ENCODE measurements at places on chromosomes 1 and 21.
A peak's percentile ranks its signal among the peaks of the same experiment; 100 is the strongest.

DNA sequence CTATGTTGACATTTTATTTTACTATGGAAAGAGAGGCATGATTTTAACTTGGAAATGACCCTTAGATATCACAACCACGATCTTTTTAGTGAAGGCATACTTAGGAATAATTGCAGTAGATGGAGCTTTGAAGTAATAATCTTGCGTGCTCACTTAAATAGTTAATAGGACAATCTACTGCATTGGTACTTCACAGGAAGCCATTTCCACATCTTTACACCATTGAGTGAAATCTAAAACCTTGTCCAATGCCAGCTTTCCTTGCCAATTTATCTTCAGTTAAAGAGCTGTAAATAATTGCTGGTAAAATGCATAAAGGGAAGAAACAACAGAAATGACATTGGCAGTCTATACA lies 586.3 kb downstream of the ADGRL2 start:
- DNase-seq = no peak

DNA sequence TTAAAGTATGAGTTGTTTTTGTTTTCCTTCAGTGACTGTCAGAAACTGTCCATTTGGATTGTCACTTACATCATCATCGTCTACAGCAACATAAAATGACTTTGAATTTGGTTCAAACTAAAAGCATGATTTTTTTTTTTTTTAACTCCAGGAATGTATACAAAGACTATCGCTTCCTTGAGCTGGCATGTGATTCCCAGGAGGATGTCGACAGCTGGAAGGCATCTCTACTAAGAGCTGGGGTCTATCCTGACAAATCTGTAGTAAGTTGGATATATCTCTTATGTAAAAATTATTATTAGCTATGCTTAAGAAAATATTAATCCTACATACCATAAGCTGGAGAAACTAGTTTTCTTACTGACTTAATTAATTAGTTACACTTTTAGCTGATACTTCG lies 111.9 kb upstream of the C1orf105 start:
- DNase-seq = no peak

DNA sequence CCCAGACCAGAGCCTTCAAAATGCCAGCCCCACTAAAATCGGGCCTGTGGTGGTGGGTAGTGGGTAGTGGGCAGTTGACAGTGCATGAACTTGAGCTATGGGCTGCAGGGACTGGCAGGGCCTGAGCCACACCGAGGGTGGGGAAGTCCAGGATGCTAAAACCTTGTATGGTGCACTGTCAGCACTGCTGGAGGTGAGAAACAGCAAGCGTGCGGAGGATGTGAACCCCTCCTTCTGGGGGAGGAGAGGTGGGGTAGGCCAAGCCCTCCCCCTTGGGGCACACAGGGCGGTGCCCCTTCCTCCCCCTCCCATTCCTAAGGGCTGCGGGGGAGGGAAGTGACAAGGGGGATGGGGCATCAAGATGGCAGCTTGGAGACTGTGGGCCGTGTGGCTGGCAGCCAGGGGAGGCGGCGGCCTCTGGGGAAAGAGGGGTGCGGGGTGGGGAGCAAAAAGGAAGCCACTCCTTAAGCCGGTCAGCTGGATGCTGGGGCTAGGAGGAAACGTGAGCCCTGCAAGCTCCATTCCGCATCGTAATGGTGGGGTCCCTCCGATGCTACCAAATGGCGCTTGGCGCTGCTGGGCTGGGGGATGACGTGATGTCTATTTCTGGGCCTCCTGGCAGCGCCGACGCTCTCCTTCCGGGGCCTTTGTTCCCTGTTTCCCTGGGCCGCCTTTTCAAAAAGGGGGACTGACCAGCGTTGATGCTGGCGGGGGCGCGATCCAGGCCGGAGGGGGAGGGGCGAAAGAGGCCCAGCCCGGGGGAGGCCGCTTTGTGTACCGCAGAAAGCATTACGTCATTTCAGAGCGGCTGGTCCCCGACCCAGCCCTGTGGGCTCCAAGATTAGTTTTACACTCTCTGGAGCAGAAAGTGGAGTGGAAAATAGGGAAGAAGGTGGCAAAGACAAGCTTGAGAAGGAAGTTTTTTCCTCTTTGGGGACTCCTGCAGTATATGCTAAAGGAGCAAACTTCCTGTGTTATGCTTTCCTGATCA lies 809 bp downstream of the SYT11 start:
- DNase-seq = peak; percentile 86

DNA sequence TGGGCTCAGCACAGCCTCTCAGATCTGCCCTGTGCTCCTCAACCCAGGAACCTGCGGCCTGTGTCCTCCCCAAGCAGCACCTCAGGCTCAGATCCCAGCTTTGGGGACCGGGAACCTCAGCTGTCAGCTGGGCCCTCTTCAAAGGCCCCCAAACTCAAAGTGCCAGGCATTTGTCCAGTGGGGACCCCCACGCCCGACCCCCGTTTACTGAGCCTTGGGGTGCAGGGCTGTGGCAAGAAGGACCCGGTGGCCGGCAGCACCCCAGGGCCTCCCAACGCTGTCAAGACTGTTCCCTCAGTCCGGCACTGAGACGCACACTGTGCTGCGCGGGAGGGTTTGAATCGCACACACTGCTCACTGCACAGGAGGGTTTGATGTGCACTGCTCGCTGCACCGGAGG lies 35.0 kb downstream of the MORN1 start:
- no peak for DNase-seq

DNA sequence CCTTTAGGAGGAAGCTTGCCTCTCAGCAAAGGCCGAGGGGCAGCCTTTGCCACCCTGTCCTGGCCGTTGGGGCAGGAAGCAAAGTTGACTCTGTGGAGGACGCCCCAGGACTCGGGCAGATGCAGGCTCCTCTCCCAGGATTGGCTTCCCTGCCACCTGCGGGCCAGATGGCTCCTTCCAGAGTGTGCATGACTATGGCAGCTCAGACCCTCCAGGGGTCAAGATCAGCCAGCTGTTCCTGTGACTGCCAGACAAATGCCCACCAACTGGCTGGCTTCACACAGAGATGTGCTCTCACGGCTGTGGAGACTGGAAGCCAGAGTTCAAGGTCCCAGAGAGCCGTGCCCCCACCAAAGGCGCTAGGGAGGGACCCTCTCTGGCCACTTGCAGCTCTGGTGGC lies 87.0 kb upstream of the VAMP3 start:
- DNase-seq = no peak

GRCh38 chr1:195568389-195568788 lies 1039.9 kb downstream of the KCNT2 start:
- DNase-seq = no peak

- no peak for DNase-seq
Measured at GRCh38 chr1:92709738-92710137, 75.2 kb downstream of the EVI5 start.

DNA sequence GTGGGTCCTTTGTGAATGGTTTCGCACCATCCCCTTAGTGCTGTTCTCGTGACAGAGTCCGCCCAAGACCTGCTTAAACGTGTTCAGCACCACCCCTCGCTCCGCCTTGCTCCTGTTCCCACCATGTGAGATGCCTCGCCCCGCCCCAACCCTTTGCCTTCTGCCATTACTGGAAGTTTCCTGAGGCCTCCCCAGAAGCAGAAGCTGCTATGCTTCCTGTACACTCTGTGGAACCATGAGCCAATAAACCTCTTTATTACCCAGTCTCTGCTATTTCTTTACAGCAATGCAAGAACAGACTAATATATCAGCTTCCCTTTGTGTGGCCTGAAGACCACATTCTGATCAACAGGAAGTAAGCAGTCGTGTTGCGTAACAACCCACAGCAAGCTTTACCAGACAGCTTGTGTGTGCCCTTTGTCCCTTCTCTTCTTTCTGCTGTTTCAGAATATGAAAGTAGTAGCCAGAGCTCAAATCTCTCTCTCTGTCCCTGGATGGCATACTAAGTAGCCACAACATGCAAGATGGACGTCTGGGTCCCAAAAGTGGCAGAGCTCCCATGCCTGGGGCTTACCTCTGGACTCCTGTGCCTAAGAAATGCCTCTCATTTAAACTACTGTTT lies 14.1 kb downstream of the HENMT1 start:
- peak; percentile 86 for DNase-seq

DNA sequence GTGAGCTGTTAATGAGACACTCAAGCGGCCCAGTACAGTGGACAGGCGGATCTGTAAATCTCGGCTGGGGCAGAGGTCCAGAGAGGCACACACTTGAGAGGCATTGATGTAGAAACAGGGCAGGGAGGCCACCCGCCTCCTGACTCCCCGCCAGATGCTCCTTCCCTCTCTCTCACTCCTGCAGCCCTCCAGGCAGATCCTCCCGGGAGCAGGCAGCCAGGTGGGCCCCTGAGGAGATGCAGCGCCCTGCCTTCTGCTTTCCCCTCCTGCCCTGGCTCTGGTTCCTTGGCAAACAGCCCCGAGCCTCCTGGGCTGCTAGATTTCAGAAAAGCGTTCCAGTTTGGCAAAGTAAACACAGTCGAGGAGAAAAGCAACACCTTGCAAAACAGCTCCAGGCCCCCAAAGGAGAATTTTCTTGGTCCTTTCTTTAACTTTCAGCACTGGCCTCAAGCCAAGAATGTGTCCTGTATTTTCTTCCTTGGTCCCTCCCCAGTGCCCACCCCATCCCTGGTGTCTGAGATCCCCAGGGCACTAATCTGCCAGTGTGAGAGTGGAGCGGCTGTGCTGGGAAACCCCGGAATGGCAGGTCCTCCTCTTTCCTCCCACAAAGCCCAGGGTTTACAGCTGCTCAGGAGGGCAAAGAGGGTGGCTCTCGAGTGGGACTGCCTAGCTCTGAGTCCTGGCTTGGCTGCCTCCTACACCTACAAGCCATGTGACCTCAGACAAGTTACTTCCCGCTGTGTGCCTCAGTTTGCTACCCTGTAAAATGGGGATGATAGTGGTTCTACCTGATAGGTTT lies 29.4 kb upstream of the IFNLR1 start:
- DNase-seq = no peak

DNA sequence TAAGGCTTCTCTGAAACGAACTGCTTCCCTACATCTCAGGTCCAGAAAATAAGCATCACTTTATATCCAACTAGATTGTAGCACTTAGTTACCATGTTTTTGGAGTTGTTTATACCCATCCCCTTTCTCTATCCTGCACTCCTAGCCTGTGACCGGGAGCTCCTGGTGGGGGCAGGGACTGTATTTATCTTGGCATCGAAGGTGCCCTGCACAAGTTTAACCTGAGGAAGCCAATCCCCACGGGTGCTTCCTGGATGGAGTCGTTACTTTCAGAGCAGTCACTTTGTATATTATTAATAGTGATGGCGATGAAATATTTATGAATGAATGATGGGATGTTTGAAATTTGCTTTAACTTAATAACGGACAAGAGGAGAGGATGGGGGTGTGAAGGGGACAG lies 73.9 kb downstream of the KLHDC7A start:
- no peak for DNase-seq

- no peak for DNase-seq
Measured at GRCh38 chr1:4486408-4487120, 167.8 kb upstream of the AJAP1 start.

DNA sequence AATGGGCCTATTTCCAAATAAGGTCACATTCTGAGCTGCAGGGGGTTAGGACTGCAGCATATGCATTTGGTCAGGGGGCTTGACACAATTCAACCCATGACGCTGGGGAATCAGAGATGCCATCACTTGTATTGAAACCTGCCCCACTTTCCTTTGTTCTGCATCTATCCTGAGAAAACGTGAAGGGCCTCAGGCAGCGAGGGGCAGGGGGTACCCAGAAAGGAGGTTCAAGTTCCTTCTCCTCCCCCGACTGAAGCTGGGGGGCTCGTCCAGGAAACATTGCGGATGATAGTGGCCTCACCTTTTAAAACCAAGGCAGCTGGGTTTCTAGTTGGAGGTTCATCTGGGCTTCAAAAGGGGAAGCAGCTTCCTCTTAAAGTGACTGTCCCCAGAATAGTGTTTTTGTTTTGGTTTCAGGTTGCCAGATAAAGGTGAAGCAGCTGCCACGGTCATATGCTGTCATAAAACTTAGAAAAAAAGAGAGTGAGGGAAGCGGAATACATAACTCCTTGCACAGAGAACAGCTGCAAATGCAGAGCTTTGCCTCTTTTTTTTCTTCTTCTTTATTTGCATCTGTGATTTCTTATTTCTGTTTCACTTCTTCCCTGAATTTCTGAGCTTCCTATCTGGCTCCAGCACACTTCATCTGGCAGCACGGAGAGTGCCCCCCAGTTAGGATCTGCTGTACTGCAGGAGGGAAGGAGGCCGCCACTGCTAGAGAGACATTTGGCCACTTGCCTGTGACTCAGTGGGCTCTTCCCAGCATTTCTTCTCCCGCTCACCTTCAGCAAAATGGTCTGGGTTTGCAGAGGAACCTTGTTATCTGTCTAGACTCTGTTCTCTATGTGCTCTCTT lies 142.0 kb downstream of the AJAP1 start:
- no peak for DNase-seq

DNA sequence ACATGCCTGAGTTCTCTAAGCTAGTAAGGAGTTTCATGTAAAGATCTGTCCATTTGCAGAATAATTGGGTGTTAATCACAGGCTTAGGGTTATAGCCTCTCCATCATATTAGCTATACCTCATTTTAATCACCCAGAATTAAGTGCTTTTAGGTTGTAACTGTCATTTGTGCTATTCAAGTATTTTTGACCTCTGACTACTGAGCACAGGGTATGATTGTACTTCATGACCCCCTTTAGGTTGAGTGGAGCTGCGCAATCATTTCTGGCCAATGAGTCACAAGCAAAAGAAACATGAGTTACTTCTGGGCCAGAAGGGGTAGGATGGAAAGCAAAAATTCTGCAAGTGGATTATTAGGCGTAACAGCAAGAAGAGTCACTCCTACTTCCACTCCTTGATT lies 8.4 kb upstream of the SNX7 start:
- no peak for DNase-seq

DNA sequence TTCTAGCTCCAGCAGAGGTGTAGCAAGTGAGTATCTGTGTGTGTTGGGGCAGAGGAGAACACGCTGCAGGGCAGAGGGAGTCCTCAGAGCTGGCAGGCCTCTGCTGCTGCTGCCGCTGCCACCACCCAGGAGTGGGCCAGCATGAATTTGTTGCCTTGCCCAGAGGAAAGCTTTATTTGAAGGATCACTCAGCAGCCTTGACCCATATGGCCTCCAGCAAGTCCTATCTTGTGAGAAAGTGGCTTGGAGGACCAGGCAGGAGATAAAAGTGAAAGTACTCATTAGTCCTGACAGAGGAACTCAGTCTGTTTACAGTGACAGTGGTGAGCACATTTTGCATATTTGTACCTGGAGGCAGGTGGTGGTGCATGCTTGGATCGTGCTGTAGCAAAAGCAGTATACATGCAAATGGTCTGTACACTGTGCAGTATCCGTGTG lies 3.1 kb downstream of the TRAF5 start:
- DNase-seq = no peak

- DNase-seq = no peak
Measured at GRCh38 chr1:58880592-58880991, 96.7 kb upstream of the JUN start.

DNA sequence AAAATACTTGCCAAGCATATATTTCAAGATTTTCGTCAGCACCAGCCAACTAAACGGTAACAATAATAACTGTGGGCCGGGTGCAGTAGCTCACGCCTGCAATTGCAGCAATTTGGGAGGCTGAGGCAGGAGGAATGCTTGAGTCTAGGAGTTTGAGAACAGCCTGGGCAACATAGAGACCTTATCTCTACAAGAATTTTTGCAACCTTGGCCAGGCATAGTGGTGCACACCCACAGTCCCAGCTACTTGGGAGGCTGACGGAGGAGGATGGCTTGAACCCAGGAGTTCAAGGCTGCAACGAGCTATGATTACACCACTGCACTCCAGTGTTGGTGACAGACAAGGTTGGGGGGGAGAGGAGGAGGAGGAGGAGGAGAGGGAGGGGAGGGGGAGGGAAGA lies 145.0 kb upstream of the TIAM1 start:
- DNase-seq = no peak

GRCh38 chr1:237730826-237731350 lies 159.8 kb downstream of the ZP4 start:
- DNase-seq = no peak

All from CMK (cell line).